ENCODE measurements at places on chromosomes 11 and 22.

DNA sequence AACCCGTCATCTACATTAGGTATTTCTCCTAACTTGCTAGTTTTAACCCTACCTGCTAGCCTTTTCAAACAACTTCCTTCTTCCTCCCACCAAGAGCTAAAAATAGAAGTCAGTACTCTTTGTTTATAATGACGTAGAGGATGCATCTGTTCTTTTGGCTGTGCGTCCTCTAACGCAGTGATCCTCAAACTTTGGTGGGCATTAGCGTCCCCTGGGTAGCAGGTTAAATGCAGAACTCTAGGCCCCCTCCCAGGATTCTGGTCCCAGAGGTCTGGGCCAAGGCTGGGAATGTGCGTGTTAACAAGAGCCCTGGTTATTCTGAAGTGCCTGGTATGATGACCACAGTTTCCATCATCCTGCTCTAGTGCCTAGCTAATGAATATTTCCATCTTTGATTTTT is 67.6 kb downstream of the BARX2 start:
- DNase-seq, result no peak

- no peak for DNase-seq
These were observed 2.4 kb downstream of the SLC5A12 start for GRCh38 chr11:26719289-26719973.

DNA sequence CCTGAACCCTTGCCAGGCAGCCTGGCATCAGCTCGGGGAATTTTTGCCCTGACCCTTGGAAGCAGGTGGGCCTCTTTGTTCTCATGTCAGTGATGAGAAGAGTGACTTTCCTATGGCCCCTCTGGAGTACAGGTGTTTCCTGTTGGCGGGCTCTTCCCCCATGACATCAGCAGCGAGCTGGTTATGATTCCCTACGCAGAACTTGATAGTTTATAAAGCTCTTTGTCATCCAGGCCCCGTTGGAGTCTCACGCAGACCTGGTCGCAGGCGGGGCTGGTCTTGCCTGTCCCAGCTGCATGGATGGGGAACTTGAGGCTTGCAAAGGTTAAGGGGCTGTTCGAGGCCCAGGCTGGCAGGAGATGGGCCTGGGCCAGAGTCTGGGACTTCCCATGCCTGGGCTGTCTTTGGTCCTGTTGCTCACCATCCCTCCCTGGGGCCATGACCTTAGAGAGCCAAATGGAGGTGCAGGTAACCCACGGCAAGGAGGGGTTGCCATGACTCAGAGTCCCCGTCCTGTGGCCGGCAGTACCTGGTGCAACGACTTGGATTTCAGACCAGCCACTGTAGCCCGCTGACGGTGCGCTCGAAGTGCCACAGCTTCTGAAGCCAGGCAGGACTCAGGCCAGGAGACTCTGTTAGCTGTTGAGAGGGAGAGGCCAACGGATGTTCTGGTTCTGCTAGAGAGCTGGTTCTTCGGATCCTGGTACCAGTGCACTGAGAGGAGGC is 45.9 kb upstream of the PPP6R3 start:
- no peak for DNase-seq

DNA sequence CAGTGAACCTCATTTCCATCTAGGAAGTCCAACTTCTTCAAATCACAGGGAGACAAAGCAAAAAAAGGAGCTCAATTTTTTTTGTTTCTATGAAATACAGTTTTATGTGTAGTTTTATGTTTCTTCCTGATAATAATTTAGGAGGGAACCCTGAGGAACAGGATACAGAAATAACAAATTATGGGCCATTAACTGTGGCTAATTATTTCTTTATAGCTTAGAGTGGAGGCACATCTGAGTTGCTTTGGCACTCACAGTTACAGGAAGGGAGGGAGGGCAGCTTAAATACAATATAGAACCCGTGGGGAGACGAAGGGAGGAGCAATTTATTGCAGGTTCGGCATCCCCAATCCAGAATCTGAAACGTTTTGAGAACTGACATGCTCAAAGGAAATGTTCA is 37.1 kb upstream of the HORMAD2 start:
- no peak for DNase-seq

- no peak for DNase-seq
These were observed 252.6 kb downstream of the BRD1 start for GRCh38 chr22:49574881-49575702.

DNA sequence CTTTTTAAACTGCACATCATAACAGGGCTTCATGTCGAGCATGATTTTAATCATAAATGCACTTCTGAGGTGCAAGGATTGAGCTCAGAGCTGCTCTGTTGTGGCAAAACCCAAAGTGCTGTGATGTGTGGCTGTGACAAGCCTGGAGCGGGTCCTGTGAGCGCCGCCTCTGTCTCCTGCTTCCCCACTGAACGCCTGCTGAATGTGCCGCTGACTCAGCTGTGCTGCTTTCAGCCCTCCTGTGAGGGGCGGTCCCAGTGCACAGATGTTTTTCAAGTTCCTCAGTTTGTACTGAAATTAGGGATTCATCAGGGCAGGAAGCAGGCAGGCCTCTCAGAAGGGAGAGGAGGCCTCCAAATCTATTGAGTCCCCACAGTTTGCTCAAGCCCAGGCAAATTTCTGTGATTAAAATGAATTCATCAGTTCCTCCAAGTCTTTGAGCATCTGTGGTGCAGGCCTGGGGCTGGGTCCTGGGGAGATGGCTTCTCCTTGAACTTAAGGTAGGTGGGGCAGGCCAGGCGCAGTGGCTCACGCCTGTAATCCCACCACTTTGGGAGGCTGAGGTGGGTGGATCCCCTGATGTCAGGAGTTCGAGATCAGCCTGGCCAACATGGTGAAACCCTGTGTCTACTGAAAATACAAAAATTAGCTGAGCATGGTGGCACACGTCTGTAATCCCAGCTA is 3.0 kb upstream of the GTSE1 start:
- peak; percentile 80 for DNase-seq

GRCh38 chr11:22869325-22869724 is 9.1 kb upstream of the CCDC179 start:
- no peak for DNase-seq

- DNase-seq, result no peak
These were observed 6.9 kb upstream of the SHANK3 start for GRCh38 chr22:50665738-50666137.

DNA sequence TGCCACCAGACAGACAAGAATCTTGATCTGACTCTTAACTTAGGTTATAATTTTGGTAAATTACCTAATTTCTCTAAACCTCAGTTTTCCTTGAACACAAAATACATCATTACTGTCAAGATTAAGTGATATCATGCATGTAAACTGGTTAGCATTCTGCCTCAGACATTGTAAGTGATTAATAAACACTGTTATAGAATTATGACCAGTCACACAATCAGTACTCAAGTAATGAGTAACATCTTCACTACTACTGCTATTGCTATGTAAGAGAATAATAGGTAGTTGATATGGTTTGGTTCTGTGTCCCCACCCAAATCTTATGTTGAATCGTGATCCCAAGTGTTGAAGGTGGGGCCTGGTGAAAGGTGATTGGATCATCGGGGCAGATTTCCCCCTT is 218.9 kb downstream of the SBF2 start:
- DNase-seq, result no peak

GRCh38 chr11:116842117-116842516 is 4.7 kb upstream of the APOA1 start:
- no peak for DNase-seq

GRCh38 chr11:44955015-44955738 is 4.5 kb upstream of the TP53I11 start:
- peak; percentile 69 for DNase-seq

GRCh38 chr11:6856871-6857270 is 6.0 kb upstream of the OR10A2 start:
- no peak for DNase-seq

Data from fibroblast of skin of scalp (primary cell).